ENCODE measurements at places on chromosomes 7 and 10.

- no peak for DNase-seq
Measured at GRCh38 chr10:107589081-107589480, 424.6 kb upstream of the SORCS1 start.

- no peak for DNase-seq
Measured at GRCh38 chr7:71442492-71443190, 310.7 kb downstream of the GALNT17 start.

GRCh38 chr10:3056280-3057037, 10.9 kb upstream of the PFKP start:
- no peak for DNase-seq

GRCh38 chr10:7492660-7493046, 81.8 kb upstream of the SFMBT2 start:
- no peak for DNase-seq

- DNase-seq: no peak
Measured at GRCh38 chr7:45654341-45654740, 80.2 kb downstream of the ADCY1 start.

DNA sequence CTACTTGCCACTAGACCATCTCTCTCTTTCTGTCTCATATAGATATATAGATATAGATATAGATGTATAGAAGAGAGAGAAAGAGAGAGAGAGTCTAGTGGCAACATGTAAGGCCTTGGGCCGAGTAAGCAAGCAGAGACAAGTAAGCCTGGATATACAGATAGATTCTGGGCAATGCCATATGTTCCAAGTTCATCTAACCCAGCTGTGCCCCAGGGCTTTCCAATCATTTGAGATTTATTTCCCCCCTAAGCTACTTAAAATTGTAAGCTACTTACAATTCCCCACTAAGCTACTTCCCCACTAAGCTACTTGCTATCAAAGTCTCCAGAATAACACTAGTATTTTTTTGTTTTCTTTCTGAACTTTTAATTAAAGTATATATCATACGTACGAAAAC, 1094.1 kb downstream of the DNAJB9 start:
- DNase-seq: no peak

GRCh38 chr7:50530766-50531165, 34.4 kb downstream of the DDC start:
- no peak for DNase-seq

- no peak for DNase-seq
Measured at GRCh38 chr7:105173586-105173985, 159.6 kb downstream of the KMT2E start.

- DNase-seq: no peak
Measured at GRCh38 chr7:116148626-116149025, 61.7 kb upstream of the TES start.

- no peak for DNase-seq
Measured at GRCh38 chr10:113454341-113455061, 98.4 kb upstream of the HABP2 start.

DNA sequence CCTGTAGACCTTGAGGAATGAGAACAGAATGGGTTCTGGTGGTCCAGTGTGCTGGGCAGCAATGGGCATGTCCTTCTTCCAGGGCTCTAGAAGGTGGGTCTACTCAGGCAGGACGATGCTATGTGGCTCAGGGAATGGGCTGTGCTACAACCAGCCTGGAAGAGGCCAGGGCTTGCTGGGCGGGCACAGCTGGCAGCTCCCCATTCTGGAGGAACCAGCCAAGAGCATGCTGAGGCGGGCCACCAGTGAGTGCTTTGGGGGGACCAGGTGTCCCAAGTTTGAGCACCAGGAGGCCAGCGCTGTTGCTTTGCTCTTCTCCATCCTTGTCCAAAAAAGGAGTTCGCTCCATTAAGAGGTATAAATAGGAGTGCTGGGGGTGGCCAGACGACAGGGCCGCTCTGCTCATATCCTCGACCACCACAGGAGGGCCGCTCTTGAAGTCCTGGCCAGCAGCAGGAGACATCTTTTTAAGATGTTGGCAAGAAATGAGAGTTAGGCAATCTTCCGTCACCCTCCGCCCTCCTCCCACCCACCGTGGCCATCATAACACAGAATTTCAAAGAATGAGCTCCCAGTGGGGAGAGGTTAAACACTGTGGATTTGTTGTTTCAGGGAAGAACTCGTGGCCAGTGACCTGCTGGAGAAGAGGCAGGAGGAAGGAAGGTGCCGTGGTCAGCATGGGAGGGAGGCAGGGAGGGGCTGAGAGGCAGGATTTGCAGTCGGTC, 141.3 kb downstream of the GRK5 start:
- DNase-seq: no peak

GRCh38 chr10:129274748-129275474, 192.1 kb upstream of the MGMT start:
- DNase-seq: no peak

DNA sequence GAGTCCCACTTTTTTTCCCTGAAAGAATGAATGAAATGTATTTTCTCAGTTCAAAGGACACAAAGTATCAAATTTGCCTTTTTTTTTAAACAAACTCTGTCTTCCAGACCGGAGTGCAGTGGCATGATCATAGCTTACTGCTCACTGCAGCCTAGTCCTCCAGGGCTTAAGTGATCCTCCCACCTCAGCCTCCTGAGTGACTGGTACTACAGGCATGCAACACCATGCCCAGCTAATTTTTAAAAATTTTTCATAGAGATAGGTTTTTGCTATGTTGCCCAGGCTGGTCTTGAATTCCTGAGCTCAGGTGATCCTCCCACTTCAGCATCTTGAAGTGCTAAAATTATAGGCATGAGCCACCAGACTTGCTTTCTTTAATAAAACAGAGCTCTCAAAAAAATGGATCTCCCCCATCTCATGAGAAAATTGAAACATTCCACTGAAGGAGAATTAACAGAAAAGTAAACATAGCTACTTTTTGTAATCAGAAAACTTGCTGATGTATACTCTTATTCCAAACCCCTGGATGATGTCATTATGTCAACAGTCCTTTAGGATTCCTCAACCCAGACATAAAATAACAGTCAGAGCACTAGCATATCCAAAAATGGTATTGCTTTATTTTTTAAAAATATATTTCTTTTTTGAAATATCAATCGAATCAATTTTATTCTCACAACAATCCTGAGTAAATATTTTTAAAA, 12.3 kb upstream of the TRDMT1 start:
- no peak for DNase-seq

- DNase-seq: no peak
Measured at GRCh38 chr10:102069071-102069470, 3.9 kb downstream of the HPS6 start.

DNA sequence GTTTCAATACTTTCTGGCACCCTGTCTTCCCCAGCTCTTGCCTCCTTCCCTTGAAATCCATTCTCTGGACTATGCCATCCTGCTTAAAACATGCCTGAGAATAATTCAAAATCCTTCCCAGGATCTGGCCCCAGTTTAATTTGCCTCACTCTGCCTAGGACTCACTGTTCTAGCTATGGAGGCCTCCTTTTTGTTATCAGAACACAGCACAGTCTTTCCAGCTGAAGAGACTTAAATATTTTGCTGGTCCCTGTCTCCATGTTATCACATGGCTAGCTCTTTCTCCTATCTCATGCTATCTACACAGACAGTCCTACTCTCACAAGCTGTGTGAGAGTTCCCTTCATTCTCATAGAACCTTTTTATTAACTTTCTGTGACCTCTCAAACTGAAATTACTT, 194.8 kb downstream of the RNLS start:
- no peak for DNase-seq

DNA sequence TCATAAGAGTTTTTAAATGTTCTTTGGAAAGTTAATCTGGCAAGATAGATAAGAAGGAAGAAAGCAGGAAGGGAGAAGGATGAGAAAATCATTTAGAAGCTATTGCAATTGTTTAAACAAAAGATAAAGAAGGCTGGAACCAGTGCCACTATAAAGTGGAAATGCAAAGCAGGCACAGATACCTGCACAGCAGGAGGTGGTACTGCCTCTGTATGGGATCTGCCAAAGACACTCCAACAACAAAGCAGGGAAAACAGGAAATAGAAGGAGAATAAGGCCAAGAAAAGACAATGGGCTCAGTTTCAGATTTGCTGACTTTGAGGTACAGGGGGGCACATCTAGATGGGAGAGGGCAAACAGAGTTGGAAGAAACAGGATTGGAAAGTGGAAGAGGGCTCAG, 138.6 kb downstream of the PPP1R17 start:
- no peak for DNase-seq

GRCh38 chr10:71835671-71836595, 15.1 kb downstream of the PSAP start:
- DNase-seq: no peak

DNA sequence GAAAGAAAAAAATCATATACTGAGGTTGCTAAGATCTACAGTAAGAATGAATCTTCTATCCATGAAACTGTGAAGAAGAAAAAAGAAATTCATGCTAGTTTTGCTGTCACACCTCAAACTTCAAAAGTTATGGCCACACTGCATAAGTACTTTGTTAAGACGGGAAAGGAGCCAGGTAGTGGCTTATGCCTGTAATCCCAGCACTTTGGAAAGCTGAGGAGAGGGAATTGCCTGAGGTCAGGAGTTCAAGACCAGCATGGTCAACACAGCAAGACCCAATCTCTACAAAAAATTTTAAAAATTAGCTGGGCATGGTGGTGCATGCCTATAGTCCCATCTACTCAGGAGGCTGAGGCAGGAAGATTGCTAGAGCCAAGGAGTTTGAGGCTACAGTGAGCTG, 22.1 kb downstream of the CCDC186 start:
- no peak for DNase-seq

GRCh38 chr7:142496545-142496991, 238.7 kb upstream of the PRSS58 start:
- no peak for DNase-seq

- no peak for DNase-seq
Measured at GRCh38 chr10:110694263-110694662, 50.1 kb downstream of the RBM20 start.

DNA sequence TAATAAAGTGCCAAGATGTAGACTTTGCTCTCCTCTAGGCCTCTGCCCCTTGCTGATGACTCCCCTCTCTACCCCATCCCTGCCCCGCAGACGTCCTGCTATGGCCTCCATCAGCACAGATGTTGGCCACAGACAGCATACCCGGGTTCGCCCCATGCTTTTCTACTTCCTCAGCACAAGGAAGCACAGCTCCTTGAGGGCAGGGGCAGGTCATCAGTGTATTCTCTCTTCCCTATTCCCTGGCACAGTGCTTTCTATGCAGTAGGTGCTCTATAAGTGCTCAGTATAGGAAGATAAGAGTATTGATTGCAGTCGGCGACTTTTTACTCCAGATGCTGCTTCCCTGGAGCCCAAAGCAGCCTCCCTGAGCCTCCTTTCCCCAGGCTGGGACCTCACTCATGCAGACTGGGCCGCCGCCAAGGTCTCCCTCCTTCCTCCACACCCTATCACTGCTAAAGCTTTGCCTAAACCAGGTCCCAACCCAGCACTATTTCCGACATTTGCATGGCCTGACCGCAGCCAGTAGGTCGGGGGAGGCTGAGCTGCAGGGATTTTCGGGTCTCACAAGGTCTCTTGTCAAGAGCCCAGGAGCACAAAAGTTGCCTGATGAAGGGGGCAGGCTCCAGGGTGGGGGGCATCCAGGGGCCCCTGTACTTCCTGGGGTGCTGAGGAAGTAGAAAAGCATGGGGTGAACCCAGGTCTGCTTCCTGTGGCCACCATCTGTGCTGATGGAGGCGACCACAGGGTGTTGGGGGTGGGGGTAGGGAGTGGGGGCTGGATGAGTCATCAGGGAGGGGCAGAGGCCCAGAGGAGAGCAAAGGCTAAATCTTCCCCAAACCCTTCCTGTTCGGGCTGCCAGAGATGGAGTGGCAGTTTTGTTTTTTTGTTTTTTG, 8.0 kb downstream of the CALHM3 start:
- peak; percentile 44 for DNase-seq

GRCh38 chr10:30828680-30829079, 199.1 kb upstream of the LYZL2 start:
- no peak for DNase-seq

GRCh38 chr10:88923520-88923919, 29.1 kb downstream of the ACTA2 start:
- no peak for DNase-seq

- DNase-seq: no peak
Measured at GRCh38 chr10:16854623-16855022, 37.4 kb upstream of the RSU1 start.

GRCh38 chr7:17022920-17023319, 141.1 kb upstream of the AGR3 start:
- DNase-seq: no peak

DNA sequence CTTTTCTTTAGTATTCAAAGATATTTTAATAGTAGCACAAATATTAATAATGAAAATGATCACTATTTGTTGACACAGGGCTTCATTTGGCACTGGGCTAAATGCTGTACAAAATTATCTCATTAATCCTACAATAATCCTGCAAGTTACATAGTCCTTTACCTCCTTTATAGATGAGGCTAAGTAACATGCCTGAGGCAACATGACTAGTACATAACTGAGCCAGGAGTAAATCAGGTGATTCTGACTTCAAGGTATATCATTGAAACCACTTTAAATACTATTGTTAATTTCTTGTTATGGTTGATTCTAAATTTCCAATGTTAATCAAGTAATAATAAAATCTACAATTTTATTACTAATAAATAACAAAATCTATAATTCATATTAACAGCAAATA, 39.8 kb downstream of the SEM1 start:
- DNase-seq: no peak

DNA sequence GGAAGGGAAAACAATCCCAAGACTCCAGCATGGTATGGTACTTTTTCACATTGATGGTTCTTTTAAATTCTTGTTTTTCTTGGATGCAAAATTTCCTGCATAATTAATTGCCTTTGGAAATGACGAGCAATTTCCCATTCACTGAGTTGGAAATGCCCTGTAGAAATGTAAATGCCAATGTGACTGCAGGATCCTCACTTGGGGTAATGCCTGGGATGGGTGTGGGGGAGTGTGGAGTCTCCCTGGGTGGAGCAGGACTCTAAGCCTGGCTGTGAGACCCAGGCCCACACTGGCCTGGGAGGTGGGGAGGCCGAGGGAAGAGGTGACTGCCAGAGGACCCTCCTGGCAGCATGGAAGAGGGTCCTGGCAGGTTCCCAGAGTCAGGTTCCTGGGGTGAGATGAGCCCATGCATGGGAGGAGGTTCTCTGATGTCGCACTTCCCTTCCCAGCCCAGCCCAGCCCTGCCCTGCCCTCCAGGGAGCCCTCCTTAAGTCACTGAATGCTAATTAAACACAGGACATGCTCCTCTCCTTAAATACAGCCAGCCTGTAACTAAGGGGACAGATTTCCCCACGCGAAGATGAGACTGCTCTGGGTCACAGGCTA, 157.9 kb downstream of the GFRA1 start:
- no peak for DNase-seq

DNA sequence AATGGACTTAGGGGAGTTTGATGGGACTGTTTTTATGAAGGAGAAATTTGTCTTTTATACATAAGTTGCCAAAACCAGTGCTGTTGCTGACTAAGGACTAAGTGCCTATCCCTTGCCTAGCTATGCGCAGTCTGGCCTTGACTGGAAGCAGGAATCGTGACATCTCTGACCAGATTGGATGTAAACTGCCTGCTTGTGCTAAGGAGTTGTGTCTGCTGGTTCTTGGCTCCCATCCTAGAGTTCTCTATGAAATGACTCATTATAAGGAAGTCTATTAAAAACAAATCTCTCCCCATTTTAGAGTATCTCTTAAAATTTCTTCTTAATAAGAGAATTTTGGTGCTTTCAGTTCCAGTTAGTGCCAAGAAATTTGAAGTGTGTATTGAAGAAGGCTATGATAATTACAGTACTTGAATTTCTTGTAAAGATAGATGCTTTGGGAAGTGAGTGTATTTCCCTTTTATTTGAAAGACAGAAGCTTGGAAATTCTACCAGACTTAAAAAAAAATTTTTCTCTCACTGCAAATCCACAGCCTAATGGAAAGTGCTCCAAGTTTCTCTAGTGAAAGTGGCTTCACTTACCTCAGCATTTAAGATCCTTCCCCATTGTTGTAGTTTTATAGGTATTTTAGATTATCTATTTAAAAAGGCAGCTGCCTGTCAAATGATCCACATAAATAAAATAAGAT, 77.6 kb downstream of the BICC1 start:
- no peak for DNase-seq

Data from stimulated activated CD8-positive, alpha-beta memory T cell treated with anti-CD3 and anti-CD28 coated beads, Interleukin-2, amount 100 ng/mL, for 1 hour (primary cell).